ENCODE measurements at places on chromosomes 4 and X.
A peak's percentile ranks its signal among the peaks of the same experiment; 100 is the strongest.

DNA sequence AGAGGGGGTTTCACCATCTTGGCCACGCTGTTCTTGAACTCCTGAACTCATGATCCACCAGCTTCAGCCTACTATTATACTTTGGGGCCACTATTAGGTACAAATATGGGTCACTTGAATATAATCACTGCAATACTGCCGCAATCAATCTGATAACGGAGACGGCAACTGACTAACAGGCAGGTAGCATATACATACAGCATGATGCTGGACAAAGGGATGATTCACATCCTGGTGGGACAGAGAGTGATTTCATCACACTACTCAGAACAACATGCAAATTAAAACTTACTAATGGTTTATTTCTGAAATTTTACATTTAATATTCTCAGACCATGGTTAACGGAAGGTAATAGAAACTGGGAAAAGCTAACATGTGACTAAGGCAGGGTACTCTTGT, 10.9 kb downstream of the LRBA start:
- peak; percentile 92 for DNase-seq

DNA sequence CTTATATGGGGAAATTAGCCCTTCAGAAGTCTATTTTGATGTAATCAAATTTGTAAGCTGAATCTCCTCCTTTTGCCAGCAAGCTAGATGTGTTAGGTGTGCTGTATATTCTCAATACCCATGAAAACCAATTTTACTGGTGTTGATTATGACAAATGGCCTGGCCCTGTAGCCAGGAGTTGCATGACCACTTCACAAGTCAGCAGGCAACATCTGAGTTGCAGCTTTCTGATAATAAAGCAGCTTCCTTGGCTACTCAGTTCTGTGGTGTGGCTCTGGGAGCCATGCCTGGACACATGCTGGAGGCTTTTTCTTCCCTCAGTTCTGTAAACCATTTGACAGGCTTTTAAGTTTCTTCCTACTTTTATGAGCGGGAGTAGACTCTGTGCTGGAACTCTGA, 154.1 kb upstream of the CXCL13 start:
- no peak for DNase-seq

- no peak for DNase-seq
These were observed 97.6 kb upstream of the IRS4 start for GRCh38 chrX:108833993-108834392.

GRCh38 chrX:107710617-107711391, 64.8 kb downstream of the TSC22D3 start:
- peak; percentile 82 for DNase-seq

DNA sequence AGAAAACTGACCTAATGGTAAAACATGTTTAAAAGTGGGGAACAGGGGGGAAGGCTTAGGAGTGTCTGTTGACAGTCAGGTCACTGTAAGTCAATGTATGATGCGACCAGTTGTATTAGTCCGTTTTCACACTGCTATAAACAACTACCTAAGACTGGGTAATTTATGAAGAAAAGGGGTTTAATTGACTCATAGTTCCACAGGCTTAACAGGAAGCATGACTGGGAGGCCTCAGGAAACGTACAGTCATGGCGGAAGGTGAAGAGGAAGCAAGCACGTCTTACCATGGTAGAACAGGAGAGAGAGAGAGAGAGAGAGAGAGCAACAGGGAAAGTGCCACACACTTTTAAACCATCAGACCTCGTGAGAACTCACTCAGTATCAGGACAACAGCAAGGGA, 13.0 kb upstream of the PLAC1 start:
- DNase-seq: peak; percentile 68

DNA sequence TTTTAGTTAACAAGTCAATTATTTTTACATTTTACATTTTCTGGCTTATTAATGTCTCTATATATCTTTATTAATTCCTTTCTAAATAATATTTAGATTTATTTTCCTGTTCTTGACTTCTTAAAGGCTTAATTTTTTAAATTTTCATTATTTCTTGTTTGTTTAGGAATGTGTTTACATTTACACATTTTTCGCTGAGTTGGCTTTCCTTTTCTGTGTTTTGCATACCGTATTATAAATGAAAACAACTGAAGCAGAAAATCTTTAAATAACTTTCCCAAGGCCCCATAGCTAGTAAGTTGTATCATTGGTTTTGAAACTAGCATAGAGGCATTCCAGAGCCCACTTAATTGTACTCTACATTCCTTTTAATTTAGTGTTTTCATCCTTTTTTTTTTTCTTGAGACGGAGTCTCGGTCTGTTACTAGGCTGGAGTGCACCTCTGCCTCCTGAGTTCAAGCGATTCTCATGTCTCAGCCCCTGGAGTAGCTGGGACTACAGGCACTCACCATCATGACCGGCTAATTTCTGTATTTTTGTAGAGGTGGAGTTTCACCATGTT, 261.6 kb downstream of the IQCM start:
- no peak for DNase-seq

GRCh38 chr4:35125995-35126712, 1118.2 kb downstream of the ARAP2 start:
- peak; percentile 48 for DNase-seq

DNA sequence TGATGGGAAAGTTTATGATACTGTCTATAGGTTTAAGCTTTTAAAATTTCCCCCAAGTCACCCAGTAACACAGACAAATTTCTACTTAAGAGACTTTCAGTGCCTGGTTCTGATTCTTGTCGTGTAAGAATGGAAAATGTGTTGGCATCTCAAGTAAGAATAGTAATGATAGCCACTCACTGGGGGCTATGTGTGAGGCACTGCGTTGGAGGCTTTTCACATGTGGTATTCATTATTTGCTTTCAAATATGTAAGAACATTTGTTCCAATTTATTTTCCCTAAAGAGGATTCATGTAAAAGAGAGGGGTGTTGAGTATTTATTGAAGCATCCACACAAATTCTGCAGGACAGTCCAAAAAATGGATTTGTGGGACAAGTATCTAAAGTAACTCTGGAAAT, 143.6 kb downstream of the FNIP2 start:
- DNase-seq: no peak

- DNase-seq: peak; percentile 67
These were observed 19.5 kb downstream of the CNGA2 start for GRCh38 chrX:151754047-151754429.

- DNase-seq: no peak
These were observed 1.3 kb upstream of the DGKQ start for GRCh38 chr4:974668-975067.

DNA sequence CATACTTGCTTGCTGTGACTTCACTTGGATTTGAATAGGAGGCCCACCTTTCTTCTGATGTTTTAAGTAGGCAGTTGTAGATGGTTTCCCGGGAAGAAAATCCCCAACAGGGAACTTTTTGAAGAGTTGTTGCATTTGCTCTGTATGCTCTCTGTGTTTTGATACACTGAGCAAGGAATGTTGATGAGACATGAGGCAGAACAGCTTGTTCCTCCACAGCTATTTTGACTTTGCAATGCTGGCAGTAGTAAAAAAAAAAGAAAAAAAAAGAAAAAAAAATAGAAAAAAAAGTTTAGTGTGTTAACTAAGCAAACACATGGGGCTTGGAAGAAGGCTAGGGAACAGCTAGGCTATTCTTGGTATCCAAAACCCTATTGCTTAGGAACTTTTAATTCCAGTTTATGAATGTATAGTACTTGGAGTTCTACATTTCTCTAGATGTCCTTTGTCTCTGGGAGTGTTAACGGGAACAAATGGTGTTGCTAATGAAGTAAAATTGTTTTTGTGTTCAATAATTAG, 23.4 kb upstream of the PAQR3 start:
- DNase-seq: no peak

All from epithelial cell of esophagus (primary cell).